Thymus (tissue), 14 donors: ENCODE measurements at places on chromosomes 7 and 10. TPM values are rescaled to one million over a fixed set of nuclear protein-coding genes. Genes with fewer than 3 reads are reported as not detected.

GRCh38 chr7:129702316-129702715 lies 90.8 kb downstream of the NRF1 start:
- no peak for DNase-seq

GRCh38 chr10:48623607-48624132 lies 18.8 kb upstream of the ARHGAP22 start:
- DNase-seq, result no peak

DNA sequence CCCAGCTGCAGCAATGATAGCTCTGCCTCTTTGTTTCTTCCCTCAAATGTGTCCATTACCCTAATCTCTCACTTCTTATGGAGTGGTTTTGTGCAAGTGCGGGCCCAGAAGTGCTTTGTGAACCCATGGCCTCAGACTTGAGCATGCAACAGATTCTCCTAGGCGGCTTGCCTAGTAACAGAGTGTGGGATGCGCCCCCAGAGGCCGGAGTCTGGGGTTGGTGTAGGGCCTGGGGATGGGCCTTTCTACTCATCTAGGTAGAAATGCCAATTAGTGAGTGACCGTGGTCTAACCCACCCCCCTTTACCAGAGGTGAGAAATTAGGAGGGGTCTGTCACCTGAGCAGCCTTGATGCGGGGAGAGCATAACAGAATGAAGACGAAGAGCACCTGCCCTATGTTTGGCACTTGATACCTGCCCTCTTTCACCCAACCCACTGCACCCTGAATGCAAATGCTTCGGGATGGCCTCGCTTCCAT lies 7.0 kb upstream of the IGFBP1 start:
- no peak for DNase-seq

DNA sequence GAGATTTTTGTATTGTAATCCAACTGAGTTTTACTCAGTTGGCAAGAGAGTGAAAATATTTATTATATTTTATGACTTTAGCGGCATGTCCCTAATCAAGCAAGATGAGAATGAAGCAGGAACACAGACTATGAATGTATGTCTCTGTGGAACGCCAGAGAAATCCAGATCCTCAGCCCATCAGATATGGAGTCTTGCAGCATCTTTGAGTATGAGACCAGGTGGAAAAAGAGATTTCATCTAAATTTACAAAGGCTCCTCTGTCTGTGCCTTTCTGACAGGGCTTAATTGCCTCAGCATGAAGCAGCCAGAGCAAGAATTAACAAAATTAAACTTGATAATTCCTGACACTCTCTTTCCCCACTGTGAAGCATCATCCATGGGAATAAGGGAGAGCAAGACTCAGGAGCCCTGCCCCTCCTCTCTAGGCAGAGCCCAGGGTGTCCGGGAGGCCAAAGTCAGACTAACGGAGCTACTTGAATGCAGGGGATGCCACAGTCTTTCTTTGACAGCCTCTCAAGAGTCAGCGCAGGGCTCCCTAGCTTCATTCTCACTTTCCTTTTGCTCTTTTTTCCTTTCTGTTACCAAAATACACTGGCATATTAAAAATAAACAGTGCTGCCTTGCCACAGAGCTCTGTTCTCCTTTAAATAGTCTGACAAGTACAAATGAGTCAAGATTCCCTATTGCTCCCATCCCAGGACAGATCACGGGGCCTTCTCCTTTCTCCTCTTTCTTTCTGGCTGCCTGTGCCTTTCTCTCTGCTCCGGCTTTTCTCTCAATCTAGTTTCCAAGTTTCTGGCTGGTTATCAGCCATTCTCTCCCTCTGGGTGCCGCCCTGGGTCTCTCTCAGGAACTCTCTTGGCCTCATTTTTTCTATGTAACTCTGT lies 132.2 kb upstream of the INHBA start:
- DNase-seq, result no peak

DNA sequence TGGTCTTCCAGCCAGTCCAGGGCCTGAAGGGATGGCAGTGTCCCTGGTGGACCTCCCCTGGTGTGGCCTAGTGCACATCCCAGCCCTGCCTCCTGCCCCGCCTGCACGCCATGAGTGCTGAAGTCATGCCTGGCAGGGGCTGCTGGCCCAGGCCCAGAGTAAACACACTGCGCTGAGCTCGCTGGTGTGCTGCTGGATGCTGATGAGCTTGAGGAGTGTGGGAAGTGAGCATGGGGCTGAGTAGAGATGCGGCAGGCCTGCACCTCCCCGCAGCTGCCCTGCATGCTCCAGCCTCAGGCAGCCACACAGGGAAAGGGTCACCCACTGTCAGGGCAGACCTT lies 43.2 kb downstream of the HTRA1 start:
- no peak for DNase-seq

GRCh38 chr7:92135052-92135889 lies 994 bp upstream of the CYP51A1 start:
- no peak for DNase-seq

ICA1 gene
- total RNA-seq, result 6.3 TPM
